ENCODE measurements at places on chromosomes 6 and 20. TPM values are rescaled to one million over a fixed set of nuclear protein-coding genes. Genes with fewer than 3 reads are reported as not detected.

Gene CRISP2
- not detected for total RNA-seq

- H3K4me3 ChIP-seq, result no peak overlapping the region
- H3K27me3 ChIP-seq, result no peaks in the 10 kb centered on the region
- no peaks in the 10 kb centered on the region for H3K4me1 ChIP-seq
- H3K27ac ChIP-seq, result no peak overlapping the region
- DNase-seq, result no peak
Observed at GRCh38 chr6:118403036-118403435, 145.1 kb upstream of the PLN start.

DNA sequence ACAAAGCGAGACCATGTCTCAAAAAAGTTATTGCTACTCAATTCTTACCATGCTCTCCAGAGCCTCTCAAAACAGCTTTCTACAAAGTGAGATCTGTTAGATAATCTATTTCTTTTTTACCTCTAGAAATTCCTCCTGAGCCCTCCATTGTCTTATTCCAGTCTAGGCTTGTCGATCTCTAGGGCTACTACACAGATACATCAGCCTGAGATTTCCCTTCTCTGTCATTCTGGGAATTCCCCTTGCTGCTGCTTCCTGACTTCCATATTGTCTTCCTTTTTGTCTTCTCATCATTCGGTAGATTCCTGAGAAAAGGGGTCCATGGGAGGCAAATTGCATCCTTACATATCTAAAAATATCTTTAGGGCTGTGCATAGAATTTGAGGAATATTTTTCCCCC, 75.6 kb upstream of the GNRH2 start:
- H3K4me1 ChIP-seq, result peaks cover 2% of the 10 kb centered on the region
- no peaks in the 10 kb centered on the region for H3K27me3 ChIP-seq
- H3K4me3 ChIP-seq, result no peak overlapping the region
- DNase-seq, result no peak
- peaks cover 16% of the 10 kb centered on the region for H3K36me3 ChIP-seq
- H3K27ac ChIP-seq, result no peak overlapping the region

DNA sequence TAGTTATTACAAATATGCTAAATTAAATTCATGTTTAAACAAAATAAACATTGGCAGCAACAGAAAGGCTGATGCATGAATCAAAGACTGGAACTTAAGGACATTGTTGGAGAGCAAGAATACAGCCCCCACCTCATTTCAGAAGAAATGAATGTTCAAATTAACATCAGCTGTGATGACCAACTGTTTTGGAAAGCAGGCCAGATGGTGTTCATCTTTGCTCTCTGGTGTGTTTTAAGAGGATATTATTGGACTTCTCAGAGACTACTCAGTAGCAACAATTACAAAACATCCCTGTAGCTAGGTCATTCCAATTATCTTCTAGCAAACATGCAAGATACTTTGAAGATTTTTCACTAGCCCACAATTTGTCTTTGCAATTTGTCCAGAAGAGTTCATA, 118.6 kb upstream of the DOK5 start:
- DNase-seq, result no peak
- H3K27ac ChIP-seq, result no peak overlapping the region
- no peaks in the 10 kb centered on the region for H3K36me3 ChIP-seq
- no peaks in the 10 kb centered on the region for H3K27me3 ChIP-seq
- H3K4me3 ChIP-seq, result no peak overlapping the region
- peaks cover 12% of the 10 kb centered on the region for H3K4me1 ChIP-seq

GRCh38 chr20:57409316-57409671, 18.1 kb downstream of the RBM38 start:
- no peak overlapping the region for H3K4me3 ChIP-seq
- H3K27me3 ChIP-seq, result no peaks in the 10 kb centered on the region
- H3K36me3 ChIP-seq, result no peaks in the 10 kb centered on the region
- DNase-seq, result no peak
- H3K4me1 ChIP-seq, result no peaks in the 10 kb centered on the region

GRCh38 chr6:139014945-139015344, 13.6 kb upstream of the ABRACL start:
- no peaks in the 10 kb centered on the region for H3K27me3 ChIP-seq
- no peaks in the 10 kb centered on the region for H3K36me3 ChIP-seq
- no peak for DNase-seq

DNA sequence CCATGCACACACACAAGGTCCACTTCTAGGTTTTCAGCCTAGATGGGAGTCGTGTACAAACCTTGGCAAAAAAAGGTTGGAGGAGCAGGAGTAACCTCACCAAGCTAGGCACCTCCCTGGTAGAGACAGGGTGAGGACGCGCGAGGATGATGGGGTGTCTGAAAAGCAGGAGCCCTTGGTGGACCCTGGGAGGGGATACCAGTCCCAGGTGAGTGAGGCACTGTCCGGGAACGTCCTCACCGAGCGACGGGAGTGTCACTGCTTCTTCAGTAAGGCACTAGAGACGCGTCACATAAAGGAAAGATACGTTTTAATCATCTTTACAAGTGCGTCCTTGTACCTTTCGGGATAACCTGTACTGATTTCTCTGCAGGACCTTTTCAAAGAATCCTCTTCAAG, 29.4 kb upstream of the ZBP1 start:
- peaks cover 29% of the 10 kb centered on the region for H3K36me3 ChIP-seq
- peak overlapping the region; percentile 16 for H3K27ac ChIP-seq
- H3K4me1 ChIP-seq, result peaks cover 3% of the 10 kb centered on the region
- H3K4me3 ChIP-seq, result no peak overlapping the region
- DNase-seq, result no peak
